ENCODE measurements at places on chromosomes 2 and 18.

- DNase-seq = no peak
Measured at GRCh38 chr2:189252991-189253675, 73.6 kb upstream of the COL5A2 start.

DNA sequence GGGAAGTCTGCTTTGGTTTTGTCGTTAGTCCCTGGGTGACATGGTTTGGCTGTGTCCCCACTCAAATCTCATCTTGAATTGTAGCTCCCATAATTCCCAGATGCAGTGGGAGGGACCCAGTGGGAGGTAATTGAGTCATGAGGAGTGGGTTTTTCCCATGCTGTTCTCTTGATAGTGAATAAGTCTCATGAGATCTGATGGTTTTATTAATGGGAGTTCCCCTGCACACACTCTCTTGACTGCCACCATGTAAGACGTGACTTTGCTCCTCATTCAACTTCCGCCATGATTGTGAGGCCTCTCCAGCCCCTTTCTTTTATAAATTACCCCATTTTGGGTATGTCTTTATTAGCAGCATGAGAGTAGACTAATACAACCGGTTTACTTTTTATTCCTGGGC, 405.8 kb upstream of the ID2 start:
- DNase-seq = no peak

- no peak for DNase-seq
Measured at GRCh38 chr18:71370095-71370494, 1081.2 kb downstream of the SOCS6 start.

GRCh38 chr2:15047184-15047583, 414.7 kb downstream of the LRATD1 start:
- no peak for DNase-seq

- no peak for DNase-seq
Measured at GRCh38 chr18:41077076-41077475, 878.0 kb upstream of the PIK3C3 start.

GRCh38 chr2:201909961-201910361, 103.6 kb downstream of the CDK15 start:
- no peak for DNase-seq

DNA sequence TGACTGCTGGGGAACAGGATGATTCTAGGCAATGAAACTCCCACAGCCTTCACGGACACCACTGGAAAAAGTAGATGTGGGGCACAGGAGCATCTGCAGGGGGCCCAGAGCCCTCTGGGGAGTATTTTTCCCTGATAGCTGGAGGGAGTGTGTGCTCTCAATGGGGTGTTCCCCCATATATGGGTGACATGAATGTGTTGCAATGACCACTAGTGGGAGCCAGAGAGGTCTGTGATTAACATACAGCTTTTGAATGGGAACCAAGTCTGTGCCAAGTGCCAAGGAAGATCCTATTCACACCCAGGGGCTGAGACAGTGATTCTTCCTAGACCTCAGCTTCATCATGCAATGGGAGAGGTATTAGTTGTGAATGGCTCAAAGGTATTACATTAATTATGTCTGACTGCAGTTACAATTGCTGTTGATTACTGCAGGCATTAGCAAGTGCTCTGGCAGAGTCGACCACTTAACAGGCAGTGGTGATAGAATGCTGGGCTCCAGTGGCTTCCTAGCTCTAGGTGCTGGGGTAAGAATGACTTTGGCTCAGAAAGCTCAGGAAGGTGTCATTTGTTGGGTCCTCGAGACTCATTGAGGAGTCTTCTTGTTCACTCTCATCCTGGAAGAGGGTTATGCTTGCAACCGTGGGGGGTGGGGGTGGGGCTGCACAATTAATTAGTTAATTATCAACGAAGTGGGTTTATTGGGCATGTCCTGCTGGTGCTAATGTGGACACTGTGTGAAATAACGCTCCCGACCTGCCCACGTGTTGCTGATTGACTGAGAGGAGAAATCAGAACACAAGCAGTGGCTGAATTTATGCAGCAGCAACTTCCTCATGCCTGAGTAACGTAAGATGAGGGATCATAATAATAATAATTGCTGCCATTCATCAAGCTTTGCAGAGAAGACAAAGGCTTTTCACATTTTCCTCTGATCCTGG, 194.1 kb downstream of the CLIP4 start:
- peak; percentile 0 for DNase-seq

GRCh38 chr2:185787227-185788145, 48.9 kb downstream of the FSIP2 start:
- no peak for DNase-seq

DNA sequence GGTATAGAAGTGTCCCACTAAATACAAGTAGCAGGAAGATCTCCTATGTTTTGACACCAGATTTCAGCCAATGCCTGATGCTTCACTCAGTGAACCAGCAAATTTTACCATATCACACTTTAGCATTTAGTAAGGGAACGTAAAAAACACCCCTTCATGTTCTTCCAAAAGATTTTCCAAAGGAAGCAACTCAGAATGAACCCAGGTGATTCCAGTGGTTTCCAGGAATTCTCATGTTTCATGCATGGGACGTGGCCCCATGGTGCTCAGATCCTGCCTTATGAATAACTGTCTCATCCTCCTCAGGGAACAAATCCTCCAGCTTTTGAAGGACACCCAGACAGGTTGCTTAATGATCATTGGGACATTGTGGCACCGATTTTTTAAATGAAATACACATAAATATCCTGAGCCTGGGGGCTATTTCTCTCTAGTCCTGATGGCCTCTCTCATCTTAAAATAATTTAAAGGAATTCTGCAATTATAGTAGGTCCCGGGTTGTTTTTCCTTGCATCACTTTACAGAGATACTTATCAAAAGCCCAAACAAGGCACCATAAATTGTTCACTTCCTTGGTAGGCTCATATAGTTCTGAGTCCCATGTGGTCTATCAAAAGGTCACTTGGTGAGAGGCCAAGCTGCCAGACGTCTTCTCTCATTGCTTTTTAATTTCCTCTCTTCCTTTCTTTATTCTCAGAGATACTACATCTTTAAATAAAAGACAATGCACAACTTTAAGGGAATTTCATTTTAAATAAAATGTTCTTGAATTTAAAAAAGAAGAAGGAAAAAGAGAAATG, 261.0 kb downstream of the ZNF516 start:
- no peak for DNase-seq

DNA sequence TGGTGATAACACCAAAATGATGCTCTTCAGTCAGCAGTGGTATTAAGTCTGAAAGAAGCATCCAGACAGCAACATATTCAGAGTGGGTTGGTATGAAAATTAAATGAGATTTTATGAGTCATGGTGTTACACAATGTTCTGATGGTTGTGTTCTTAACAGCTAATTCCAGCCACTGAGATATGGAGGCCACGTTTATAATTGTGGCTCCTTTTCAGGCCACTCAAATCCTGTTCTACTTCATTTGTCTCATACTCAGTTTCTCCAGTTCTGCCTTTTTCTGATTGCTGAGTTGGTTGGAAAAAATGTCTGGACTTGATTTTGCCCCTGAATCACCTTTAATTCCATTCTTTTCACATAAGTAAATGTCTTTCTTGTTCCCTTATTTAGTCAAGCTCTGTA, 162.7 kb upstream of the COL3A1 start:
- no peak for DNase-seq

- DNase-seq = no peak
Measured at GRCh38 chr18:57083485-57083884, 63.4 kb upstream of the BOD1L2 start.

- no peak for DNase-seq
Measured at GRCh38 chr2:239559417-239560261, 158.8 kb upstream of the HDAC4 start.

Measured in NCI-H748 treated with DMSO at 0.1 percent for 48 hours (cell line).